Astrocyte of the spinal cord (primary cell): ENCODE measurements at places on chromosomes 7 and 10.

DNA sequence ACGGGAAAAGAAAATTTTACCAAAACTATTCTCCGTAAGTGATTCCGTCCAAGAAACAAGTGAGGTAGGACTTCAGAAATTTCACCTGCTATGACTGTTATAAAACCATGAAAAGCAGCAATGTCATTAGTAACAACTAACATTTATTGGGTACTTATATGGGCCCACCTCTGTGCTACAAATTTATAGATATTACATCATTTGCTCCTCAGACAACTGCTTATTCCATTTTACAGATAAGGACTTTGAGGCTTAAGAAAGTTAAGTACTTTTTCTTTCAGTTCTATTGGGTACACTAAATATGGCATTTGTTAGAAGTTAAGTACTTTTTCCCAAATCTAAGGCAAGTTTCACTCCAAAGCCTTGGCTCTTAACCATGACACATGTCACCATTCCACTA, 36.3 kb downstream of the HACD1 start:
- DNase-seq = no peak

GRCh38 chr7:105098863-105099515, 85.0 kb downstream of the KMT2E start:
- peak; percentile 36 for DNase-seq

GRCh38 chr7:81767926-81768325, 1.9 kb downstream of the HGF start:
- no peak for DNase-seq

DNA sequence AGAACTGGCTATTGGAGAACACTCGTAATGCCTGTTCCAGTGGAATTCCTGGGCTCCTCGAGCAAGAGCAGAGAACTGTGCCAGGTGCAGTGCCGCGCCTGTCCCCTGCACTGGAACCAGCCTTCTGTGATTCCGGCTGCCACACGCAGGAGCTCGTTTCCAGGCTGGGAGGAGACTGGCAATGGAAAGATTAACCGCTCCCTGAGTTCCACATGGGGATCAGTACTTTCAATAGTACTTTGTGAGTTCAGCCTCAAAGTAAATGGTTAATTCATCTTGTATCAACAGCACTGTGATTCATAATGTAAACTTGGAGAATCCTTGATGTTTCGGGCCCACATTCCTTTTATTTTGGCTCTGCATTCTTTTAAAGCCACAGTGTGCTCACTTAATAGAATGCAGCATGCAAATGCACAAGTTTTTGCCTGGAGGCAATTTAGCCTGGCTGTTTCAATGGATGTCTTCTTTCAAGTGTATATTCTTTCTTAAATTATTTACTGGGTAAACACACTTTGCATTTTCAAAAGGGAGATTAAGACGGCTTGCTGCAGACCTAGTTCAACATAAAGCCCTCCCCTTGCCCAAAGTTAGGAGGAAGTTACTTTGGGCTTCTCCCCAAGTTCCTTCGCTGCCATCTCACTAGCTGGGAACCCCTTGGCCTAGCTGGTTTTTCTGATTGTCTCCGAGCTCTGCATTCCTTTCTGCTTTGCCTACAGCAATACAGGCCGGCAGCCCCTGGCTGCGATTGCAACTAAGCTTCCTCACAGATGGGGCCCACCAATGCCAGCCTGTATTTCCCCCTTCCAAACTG, 138.1 kb upstream of the TCF7L2 start:
- DNase-seq = peak; percentile 94

DNA sequence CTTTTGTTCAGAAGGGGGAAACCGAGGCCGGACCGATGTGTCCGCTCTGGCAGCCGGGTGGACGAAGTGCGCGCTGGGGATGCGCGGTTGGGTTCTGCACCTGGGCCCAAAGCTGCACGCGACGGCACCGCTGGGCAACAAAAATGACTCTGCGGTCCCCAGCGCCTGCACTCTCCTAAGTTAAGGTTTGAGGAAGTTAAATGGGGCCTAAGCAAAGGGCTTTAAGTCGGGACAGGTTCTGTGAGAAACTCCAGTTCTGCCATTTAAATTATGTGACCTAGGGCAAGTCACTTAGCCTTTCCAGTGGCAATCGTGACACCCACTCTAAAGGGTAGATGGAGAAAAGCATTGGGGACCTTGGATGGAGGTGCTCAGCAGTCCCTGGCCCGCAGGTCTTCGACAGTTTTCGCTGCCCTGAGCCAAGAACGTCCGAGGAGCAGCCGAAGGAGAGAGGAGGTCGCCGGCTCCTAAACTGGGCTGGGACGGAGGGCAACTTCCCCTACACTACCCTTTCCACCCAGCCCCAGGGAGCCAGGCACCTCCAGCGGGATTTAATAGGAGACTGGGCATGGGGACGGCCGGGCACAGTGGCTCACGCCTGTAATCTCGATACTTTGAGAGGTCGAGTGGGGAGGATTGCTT, 534 bp upstream of the ACBD5 start:
- DNase-seq = peak; percentile 26

GRCh38 chr10:790821-791551, 101.5 kb upstream of the DIP2C start:
- no peak for DNase-seq

GRCh38 chr7:77269360-77270093, 69.9 kb upstream of the FGL2 start:
- DNase-seq = no peak

DNA sequence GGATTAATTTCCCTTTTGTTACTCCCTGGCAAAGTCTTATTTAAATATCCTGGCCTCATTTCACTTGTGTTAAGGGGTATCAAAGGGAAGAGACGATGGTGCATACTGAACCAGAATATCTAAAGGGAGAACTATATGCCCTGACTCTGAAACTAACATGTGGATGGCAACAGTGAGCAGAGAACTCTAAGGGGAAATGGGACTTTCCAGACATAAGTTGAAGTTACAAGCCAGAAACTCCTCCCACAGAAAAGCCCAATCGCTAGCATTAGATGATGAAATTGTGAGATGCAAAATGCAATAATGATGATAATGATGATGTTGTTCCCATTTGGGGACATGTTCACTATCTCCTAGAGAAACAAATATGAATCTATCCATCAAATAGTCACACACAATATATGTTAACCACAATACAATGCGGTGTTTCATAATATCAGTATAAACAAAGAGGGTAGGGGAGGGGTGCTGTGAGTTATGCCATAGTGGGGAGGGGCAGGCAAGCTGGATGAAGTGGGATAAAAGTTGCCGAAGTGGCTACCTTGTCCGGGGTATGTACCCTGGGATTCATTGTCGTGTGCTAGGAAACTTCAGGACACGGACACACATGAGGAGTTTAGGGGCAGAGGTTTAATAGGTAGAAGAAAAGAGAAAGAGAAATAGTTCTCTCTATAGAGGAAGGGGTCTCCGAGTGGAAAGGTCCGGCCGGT, 37.1 kb downstream of the TMEM229A start:
- DNase-seq = no peak

- peak; percentile 61 for DNase-seq
Observed at GRCh38 chr7:5523052-5523711, 99.5 kb upstream of the TNRC18 start.
